SHP77 (cell line): ENCODE measurements at places on chromosomes 7 and 10.
A peak's percentile ranks its signal among the peaks of the same experiment; 100 is the strongest.

DNA sequence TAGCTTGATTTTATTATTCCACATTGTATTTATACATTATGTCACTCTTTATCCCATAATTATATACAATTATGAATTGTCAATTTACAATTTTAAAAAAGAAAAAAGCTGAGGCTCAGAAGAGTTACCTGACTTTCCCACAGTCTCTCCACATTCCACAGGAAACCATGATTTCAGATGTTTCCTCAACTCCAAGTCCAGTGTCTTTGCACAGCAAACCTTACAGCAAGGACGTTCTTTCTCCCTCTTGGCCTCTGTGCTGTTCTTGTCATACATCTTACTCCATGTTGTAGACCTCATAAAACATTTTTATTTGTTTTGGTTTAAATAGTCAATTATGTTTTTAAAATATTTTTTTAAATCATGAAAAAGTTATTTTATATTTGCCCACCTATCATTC is 34.9 kb upstream of the GRB10 start:
- DNase-seq, result no peak

DNA sequence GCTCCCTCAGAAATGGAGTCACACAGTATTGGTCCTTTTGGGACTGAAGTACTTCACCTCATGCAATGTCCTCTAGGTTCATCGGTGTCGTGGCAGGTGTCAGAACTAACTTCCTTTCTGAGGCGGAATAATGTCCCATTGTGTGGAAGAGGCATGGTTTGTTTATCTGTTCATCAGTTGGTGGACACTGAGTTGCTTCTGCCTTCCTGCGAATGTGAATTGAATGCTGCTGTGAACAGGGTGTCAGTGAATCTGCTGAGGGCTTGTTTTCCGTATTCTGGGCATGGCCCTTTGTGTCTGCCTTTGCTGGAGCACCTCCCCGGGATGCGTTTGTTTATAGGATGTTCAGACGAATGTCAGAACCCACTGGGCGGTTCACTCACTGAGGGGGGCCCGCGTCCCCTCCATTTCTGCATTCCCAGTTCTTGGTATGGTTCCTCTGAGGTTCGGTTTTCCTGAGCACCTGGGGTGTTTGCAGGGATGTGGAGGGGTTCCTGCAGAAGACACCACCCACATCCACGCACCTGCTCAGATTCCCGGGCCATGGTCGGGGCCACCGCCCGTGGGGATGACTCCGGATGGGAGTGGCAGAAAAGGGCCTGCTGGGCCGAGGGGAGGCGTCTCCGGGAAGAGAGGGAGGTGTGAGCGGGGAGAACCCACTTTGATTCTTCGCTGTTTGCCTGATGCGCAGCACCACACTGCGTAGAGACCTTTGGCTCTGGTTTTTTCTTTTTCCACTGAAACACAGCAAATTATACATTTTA is 33.1 kb downstream of the CHST12 start:
- no peak for DNase-seq

DNA sequence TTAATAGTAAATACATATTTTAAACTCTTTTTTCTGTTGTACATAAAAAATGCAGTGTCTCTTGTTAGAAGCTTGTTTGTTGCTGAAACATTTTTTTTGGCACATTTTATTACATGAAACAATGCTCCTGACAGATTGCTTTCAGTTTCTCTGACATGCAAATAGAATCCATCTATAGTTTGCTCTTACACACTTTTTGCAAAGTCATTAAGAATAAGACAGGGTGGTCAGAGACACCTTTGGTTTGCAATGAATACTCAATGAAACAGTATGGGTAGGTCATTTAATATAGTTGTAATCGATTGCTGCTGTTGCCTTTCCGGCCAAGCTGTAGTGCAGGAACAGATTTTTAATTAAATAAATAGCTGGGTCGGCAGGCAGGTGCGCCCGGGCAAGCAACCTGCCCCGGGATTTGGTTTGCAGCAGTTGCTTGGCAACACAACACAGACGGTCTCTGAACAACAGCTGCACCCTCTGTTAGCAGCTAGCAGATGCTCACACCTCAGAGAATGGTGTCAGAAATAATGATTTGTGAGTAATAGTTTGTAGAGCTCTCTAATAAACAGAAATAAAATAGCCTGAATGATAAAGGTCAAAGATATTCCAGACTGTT is 115.7 kb upstream of the CACNA2D1 start:
- DNase-seq, result peak; percentile 96

DNA sequence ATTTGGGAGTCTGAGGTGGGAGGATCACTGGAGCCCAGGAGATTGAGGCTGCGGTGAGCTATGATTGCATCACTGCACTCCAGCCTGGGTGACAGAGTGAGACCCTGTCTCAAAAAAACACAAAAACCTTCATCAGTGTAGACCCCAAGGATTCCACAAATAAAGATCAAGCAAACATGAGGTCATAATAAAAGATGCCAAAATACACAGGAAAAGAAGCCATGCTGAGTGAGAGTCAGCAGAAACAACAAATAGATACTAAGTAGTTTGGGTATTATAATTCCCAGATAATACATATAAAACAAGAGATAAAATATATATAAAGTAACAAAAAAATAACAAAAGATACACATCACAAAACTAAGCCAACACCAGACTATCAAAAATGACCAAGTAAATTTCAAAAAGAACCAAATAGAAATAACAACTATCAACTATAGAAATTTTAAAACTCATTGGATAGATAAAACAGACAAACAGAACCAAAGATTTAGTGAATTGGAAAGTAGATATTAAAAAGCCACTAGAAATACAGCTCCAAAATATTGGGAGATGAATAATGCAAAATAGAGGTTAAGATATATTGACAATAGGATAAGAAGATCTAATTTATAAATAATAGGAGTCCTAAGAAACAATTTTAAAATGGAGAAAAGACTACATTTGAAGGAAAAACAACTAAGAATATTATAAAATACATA is 48.9 kb upstream of the FHIP2A start:
- no peak for DNase-seq

GRCh38 chr10:101879456-101880231 is 36.0 kb upstream of the KCNIP2 start:
- no peak for DNase-seq

- DNase-seq, result no peak
These were observed 54.3 kb downstream of the ARHGAP21 start for GRCh38 chr10:24669285-24669852.

DNA sequence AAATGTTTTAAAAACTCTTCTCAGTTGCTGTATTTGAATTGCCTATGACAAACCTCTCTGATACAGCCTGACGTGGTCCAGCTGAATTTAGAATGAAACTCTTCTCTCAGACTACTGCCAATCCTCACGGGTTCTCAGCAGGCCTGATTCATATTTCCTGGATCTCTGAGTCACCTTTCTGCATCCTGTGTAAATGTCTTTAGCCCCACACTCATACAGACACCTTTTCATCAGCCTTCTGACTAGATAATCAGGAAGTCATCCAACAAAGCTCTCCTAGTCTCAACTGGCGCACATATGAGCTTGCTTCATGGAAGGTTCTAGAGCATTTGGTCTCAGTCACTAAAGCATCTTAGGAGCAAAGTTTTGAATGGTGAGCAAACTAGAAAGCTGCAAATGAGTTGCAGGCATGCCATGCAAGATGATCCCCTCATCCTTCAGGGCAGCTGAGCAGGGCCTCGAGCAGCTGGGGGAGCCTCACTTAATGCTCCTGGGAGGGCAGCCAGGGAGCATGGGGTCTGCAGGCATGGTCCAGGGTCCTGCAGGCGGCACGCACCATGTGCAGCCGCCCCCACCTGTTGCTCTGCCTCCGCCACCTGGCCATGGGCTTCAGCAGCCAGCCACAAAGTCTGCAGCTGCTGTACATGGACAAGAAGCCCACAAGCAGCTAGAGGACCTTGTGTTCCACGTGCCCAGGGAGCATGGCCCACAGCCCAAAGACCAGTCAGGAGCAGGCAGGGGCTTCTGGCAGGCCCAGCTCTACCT is 182.8 kb downstream of the ARHGAP12 start:
- peak; percentile 46 for DNase-seq

GRCh38 chr7:2237109-2237602 is 4.4 kb upstream of the MAD1L1 start:
- DNase-seq, result no peak

DNA sequence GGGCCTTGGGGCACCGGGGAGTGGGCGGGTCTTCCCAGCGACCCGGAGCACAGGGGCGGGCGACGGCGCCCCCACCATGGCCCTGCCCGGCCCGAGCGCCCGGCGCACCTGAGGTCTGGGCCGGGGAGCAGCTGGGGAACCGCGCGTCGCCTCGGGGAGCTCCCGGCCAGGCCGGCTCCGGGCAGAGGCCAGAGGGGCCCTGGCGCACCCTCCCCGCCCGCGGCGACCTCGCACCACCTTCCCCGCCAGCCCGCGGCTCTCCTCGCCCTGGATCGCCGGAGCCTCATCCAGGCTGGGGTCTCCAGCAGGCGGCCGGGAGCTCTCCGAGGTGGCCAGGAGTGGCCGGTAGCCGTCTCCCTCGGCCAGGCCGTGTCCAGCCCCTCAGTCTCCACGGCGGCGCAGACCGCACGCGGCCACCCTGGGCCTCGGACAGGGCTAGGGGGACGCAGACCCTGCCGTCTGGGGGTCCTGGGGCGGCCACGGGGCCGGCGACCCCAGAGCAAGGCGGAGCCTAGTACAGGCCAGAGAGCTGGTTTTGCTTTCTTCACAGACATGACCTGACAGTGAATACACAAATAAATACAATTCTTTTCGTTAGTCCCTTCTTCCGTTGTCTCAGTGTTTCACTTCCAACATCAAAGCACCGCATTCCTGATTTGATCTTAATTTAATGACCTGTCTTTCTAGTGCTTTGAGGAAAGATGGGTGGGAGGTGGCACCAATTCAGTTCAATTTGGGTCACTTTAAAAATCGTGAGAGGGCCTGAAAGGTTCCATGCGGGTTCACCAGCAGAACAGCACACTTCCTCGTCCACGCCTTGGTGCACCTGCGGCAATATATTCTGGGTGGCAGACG is 356.9 kb downstream of the DNAJB6 start:
- no peak for DNase-seq

DNA sequence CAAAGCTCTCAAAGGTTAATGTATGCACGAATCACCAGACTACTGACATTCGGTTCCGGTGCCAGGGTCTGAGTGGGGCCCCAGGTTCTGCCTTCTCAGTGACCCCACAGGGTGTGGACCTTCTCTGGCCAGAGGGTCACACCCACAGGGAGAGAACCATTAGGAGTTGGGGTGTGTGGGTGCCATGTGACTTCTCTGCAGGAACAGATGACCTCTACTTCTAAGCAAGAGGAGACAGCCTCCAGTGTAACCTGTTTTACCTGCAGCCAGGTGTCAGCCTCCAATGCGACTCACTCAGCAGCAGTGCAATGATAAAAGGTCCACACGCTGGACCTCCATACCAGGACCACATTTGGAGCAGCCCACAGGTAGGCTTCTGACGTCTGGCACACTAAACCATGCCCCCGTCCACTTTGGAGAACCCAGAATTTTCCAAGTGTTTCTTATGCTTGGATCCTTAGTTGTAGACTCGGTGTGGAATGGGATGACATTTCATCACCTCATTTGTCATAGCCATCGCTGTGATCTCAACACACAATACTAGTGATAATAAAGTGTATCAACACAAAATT is 16.2 kb upstream of the INSIG1 start:
- DNase-seq, result no peak

- DNase-seq, result no peak
These were observed 766 bp downstream of the BAMBI start for GRCh38 chr10:28677888-28678686.

DNA sequence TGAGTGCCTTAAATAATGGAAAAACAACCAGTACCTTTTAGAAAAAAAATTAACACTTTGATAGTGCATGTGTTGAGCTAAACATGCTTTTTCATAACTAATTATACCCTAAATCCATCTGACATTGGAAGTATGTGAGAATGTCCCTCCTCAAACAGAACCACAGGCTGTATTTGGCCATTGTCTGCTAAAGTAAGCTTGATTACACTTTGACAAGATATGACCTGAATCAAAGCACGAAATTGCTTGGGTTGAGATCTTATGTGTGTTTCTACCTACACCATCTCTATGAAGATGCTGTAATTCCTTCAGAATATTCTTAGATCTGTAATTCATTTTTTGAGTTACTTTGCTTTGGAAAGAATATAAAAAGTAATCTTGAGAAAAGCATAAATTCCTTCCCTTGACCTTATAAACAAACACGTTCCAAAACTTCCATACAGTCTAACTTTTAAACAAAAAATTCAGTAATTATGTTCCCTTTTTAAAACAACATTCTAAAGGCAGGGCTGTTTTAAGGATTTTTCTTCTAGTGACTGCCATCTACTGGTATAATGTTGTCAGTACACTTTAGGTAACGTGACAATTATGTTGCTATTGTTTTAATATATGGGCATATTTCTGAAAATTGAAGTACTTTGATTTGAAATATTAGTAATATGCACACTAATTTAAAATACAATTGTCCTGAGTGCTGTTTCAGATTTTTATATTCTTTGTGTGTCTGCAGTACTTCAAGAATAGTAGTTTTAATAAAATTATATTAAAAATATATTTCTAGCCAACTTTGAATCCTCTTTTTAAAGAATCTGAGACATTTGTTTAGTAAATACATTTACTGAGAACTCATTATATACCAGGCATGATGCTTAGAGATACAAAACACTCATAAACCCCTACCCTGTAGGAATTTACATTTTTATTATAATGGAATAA is 20.9 kb downstream of the CD36 start:
- DNase-seq, result no peak

DNA sequence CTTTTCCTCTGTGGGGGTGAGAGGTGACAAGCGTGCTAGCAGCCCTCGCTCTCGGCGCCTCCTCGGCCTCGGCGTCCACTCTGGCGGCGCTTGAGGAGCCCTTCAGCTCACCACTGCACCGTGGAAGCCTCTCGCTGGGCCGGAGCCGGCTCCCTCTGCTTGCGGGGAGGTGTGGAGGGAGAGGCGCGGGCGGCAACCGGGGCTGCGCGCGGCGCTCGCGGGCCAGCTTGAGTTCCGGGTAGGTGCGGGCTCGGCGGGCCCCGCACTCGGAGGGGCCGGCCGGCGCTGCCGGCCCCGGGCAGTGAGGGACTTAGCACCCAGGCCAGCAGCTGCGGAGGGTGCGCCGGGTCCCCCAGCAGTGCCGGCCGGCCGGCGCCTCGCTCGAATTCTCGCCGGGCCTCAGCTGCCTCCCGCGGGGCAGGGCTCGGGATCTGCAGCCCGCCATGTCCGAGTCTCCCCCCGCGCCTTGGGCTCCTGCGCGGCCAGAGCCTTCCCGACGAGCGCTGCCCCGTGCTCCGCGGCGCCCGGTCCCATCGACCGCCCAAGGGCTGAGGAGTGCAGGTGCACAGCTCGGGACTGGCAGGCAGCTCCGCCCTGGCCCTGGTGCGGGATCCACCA is 352.8 kb upstream of the PODXL start:
- DNase-seq, result no peak

DNA sequence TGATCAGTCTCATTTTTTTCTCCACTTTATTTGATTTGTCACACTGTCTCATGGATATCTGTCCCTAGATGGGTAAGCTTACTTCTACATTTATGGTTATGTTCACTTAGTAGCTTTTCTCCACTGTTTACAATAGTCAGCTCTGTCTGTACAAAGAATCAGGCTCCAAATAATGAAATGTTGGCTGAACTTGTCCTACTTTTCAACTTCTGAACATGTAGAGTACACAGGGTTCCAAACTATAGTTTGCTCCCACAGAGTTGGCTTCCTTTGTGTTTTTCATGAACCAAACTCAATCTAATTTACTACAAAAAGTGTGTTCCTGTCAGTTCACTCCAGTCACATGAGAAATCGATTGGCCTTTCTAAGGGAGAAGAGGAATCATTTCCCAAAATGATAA is 175.0 kb downstream of the CCDC71L start:
- DNase-seq, result no peak

- no peak for DNase-seq
These were observed 438.8 kb downstream of the HTR7 start for GRCh38 chr10:90418869-90419652.

- no peak for DNase-seq
These were observed 219.9 kb downstream of the FGFR2 start for GRCh38 chr10:121378251-121378801.

- no peak for DNase-seq
These were observed 36.1 kb downstream of the EXOC4 start for GRCh38 chr7:133288970-133289369.
